NCI-H524 (cell line): ENCODE measurements at places on chromosomes 5 and 9.

- DNase-seq, result no peak
Observed at GRCh38 chr5:133222979-133223378, 171.2 kb downstream of the HSPA4 start.

GRCh38 chr5:14149672-14150274 lies 6.6 kb downstream of the TRIO start:
- DNase-seq, result no peak

DNA sequence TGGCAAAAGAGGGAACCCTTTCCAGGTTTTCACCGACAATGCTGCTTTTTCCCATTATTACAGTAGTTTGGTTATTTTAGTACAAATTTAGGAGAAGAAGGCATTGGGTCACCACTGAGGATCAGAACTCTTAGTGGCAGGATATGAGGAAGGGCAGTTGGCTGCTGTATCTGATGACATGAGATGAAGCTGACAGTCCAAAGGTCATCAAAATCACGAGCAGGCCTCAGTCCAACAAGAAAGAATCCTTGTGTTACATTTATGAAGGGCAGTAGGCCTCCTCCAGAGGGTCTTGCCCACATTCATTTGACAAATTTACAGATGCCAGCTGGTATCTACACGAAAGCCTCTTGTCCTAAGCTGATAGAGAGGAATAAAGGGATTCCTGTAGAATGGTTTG lies 49.5 kb upstream of the COL15A1 start:
- no peak for DNase-seq

DNA sequence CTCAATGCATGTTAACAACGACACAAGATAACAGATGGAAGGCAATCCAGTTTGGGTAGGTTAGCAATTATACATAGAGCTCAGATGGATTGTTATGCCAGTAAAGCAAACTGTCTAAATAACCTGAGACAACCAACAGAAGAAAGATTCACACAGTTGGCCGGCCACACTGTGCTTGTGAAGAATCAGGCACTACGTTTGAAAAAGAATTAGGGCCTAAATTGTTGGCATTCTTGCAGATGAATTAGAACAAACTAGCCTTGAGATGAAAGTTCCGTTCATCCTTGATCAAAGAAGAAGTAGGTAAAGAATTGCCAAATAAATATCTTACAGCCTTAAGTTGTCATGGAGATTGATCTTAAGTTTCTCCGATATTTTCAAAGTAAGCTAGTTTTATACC lies 210.6 kb downstream of the CDH18 start:
- no peak for DNase-seq

DNA sequence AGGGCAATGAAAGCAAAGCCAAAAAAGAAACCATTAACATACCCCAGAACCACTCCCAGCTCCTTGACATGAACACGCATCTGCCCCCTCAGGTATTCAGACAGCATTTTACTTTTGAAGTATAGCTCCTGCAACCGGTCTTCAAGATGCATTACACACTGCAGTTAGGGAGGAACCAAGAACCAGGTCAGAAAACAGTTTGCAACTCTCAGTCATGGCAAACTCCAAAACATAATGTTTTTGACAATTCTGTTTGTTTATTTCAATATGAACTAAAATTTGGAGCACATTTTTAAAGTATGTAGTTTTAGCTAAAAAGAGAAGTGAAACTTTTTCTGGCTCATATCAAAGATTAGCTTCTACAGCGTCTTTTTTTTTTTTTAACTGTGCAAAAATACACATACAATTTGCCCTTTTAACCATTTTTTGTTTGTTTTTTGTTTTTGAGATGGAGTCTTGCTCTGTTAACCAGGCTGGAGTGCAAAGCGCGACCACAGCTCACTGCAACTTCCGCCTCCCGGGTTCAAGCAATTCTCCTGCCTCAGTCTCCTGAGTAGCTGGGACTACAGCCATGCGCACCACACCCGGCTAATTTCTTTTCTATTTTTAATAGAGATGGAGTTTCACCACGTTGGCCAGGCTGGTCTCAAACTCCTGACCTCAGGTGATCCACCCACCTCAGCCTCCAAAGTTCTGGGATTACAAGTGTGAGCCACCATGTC lies 12.2 kb upstream of the RAPGEF6 start:
- DNase-seq, result no peak

DNA sequence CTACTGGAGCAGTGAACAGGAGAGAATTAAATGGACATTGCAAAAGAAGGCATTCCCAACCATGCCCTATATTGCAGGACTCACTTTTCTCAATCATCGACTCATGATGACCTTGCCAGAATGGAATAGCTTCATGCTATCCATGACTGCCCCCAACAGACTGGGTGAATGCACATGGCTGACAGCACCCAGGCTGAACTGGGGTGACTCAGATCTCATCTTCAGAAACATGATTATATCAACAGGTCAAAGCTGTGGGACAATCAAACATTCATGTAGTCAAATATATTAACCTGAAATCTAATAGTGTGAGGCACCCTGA lies 34.7 kb upstream of the MIER3 start:
- no peak for DNase-seq

- DNase-seq, result no peak
Observed at GRCh38 chr5:78127875-78128274, 166.6 kb downstream of the AP3B1 start.

DNA sequence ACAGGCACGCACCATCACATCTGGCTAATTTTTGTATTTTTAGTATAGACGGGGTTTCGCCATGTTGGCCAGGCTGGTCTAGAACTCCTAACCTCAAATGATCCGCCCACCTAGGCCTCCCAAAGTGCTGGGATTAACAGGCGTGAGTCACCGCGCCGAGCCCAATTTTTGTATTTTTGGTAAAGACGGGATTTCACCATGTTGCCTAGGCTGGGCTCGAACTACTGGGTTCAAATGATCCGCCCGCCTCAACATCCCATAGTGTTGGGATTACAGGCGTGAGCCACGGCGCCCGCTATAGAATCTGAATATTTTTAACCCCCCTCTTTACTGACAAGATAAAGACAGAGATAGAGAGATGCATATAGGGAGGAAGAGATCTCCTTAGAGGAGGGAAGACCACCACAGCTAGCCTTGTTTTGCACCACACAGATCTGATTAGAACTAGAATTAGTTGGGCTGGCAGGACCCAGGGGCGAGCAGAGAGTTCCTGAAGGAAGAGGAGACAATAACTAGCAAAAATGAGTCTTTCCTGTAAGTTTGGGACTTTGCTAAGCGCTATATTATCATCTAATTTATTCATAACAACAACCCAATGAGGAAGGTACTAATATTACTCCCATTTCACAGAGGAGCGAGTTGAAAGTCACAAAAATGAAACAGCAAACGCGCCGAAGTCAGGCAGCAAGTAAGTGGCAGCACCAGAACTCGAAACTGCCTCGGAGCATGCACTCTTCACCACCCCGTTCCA lies 1.5 kb upstream of the ANKHD1 start:
- no peak for DNase-seq

- DNase-seq, result no peak
Observed at GRCh38 chr9:93036887-93037475, 21.5 kb upstream of the SUSD3 start.

DNA sequence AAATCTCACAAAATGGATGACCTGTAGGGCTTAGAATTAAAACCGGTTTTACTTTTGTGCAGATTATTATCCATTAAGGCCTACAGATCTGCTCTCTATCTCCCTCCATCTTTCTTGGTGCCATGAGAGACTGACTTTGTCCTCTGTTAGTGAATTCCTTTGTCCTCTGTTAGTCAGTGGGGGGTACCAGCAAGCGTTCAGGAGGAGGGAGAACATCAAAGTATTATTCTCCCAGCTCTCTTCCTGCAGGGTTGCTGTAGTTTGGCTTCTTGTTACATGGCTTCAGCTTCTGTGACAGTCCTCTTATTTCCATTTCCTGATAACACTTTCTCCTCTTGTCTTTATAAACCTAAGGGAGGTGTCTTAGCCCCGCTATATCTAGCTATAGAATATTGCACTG lies 850.5 kb upstream of the SEMA6A start:
- no peak for DNase-seq

GRCh38 chr5:72651779-72652178 lies 144.6 kb upstream of the ZNF366 start:
- no peak for DNase-seq
